SHP77 (cell line): ENCODE measurements at places on chromosomes 3 and 15.

DNA sequence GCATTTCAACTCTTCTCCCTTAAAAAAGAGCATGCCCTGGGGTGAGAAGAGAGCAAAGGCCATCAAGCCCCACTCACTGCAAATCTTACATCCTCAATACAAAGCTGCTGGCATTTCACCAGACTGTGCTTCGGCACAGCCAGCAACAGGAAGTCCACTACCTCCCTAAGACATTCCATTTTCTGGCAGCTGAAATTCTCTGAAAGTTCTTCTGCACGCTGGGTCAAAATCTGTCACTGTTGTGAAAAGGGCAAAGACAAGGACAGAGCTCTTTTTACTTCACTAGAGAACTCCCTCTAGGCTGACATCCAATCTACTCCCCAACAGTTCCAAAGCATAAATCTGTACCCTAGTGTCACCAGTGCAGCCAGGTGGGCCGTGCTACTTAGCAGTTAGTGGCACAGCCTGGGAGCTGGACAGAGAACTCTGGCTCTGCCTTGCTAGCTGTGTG is 6.3 kb downstream of the MTMR10 start:
- DNase-seq = no peak

- DNase-seq = no peak
Observed at GRCh38 chr3:43998836-43999727, 242.6 kb upstream of the TOPAZ1 start.

DNA sequence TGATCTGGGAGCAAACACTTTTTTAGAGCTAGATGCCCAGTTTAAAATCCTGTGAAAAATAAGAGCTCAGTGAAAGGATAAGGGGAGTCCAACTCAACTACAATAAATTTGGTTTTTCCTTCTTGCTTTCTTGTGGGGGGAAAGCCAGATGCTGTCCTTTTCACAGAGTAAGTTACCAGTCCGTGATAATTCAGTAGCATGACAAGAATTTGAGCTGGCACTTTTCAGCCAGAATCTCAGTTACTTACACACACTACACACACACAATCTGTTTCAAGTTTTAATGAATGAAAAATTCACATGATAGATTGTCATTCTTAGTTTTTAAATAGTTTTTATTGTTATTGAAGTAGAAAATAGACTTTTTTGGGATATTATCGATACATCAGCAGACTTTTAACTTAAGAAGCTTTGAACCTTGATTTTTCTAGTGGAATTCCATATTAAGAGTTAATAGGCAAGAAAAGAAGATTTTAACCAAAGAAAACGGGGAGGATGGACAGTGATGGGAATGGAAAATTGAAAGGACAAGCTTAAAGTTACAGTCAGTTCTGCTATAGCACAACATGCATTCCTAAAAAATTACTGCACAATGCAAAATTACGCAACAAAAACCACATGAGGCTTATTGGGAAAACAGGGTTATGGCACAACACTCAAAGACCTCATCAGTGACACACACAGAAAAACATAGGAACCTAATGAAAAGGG is 47.0 kb downstream of the PSMD6 start:
- DNase-seq = no peak

GRCh38 chr3:16350597-16351318 is 85.7 kb downstream of the OXNAD1 start:
- DNase-seq = no peak

GRCh38 chr3:57810471-57811137 is 54.5 kb downstream of the SLMAP start:
- no peak for DNase-seq

DNA sequence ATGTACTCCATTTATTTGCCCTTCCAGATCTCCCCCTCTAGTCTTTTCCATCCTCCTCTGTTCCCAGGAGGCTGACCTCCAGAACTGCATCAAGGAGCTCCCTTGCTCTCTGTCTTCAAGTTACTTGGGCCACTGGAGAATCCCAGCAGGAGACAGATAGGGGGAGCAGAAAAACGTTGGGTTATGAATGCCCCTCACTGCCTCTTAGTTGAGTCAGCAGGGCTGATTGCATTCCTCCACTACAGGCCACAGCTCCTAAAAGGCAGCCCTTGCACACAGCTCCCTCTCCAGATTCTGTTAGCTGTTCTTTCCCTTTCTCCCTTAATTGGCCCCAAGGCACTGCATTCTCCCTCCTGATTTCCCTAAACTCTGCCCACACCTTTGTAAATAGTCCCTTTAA is 12.4 kb upstream of the CEP152 start:
- DNase-seq = no peak

DNA sequence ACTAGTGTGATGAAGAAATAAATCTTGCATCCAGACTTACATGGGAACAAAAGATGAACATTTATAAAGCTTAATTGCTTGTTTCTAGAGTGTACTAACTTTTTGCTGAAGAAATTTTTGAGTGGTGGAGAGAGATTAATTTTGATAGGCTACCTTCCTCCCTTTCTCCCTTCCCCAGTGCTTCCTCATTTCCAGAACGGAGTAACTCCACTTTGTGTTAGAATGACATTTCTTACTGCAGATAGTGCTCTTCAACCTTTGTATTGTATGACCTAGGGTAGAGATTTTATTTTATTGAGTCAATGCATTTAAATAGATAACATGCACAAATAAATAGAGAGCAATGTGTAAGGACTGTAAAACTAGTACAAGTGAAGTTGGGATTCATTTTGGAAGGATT is 1.9 kb downstream of the ATP1B3 start:
- DNase-seq = no peak

DNA sequence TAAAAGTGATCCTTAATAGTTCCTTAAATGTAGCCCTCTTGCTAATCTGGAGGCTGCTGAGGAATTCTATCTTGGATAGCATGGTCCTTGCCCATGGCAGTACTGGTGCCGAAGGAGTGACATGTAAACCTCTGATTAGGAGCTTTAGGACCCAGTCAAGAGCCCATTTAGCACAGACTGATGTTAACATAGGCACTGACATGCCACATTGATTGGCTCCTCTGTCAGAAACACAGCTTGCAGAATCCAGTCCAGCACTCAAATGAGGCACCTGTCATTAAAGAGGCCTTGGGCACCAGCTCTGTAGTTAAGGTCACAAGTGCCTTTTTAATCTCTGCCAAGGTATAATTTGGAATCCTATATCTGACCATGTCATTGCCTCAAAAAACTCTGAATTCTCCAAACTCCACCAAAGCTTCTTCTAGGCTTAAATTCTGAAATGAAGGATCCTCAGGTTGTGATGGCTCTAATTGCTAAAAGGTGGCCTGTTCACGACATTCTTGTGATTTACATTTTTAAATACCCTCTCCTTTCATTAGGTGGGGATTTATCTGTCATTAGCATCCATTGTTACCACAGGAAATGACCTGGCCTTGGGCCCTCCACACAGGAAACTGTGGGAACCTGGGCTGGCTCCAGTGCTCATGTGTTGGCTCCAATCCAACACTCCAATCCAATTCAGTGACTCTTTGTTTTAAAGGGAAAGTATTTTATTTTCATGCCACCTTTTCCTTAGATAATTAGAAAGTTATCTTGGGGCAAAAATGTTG is 57.3 kb upstream of the RNF7 start:
- peak; percentile 22 for DNase-seq

- peak; percentile 78 for DNase-seq
Observed at GRCh38 chr3:178802993-178803693, 266.9 kb downstream of the KCNMB2 start.

GRCh38 chr3:187567661-187568121 is 102.5 kb downstream of the SST start:
- no peak for DNase-seq

GRCh38 chr3:150376001-150376848 is 31.9 kb upstream of the TSC22D2 start:
- no peak for DNase-seq

GRCh38 chr3:179971280-179971679 is 65.5 kb downstream of the PEX5L start:
- DNase-seq = peak; percentile 47

DNA sequence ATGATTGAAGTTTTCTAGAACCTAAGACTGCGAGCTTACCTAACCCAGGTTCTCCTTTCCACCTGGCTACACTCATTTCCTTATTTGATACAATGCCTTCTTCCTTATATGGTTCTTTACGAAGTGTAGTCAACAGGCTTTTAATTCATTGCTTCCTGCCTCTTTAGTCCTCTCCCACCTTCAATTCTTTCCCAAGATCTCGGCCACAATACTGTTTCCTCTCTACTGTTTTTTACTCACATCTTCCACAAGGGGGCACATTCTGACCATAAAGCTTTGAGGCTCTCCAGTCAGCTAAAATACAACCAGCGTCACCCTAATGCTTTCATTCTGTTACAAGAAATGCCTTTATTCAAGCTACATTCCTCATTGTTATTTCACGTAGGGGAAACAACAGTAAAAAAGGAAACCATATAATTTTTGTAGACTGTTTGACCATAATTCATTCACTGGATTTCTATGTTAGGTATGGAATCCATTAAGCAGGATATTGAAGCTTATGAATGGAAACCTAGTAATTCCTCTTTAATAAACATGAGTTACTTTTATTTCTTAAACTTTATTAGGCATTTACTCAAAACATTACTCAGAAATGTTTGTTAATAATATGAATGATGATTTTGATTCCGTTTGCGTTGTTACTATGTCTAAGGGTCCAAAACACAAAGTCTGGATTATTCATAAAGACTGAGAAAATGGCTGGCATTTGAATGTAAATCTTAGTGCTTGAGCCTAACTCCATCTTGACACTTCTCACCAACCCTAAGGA is 29.5 kb upstream of the VEPH1 start:
- peak; percentile 65 for DNase-seq

DNA sequence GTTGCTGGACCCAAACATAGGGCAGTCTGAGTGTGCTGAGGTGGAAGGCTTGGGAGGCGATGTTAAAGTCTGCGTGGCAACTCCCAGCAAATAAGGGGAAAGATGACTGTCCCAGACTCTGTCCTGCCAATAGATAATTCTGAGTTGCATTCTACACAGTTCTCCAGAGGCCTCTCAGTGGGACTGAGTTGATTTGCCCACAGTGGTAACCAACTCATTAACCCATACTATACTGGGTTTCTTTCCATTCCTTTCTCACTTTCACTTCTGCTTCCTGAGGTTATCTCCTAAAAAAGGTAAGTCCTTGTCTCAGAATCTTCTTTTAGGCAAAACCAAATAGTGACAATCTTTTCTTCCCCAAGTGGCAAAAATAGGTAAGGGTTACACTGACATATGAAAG is 549.9 kb upstream of the DPPA4 start:
- no peak for DNase-seq

DNA sequence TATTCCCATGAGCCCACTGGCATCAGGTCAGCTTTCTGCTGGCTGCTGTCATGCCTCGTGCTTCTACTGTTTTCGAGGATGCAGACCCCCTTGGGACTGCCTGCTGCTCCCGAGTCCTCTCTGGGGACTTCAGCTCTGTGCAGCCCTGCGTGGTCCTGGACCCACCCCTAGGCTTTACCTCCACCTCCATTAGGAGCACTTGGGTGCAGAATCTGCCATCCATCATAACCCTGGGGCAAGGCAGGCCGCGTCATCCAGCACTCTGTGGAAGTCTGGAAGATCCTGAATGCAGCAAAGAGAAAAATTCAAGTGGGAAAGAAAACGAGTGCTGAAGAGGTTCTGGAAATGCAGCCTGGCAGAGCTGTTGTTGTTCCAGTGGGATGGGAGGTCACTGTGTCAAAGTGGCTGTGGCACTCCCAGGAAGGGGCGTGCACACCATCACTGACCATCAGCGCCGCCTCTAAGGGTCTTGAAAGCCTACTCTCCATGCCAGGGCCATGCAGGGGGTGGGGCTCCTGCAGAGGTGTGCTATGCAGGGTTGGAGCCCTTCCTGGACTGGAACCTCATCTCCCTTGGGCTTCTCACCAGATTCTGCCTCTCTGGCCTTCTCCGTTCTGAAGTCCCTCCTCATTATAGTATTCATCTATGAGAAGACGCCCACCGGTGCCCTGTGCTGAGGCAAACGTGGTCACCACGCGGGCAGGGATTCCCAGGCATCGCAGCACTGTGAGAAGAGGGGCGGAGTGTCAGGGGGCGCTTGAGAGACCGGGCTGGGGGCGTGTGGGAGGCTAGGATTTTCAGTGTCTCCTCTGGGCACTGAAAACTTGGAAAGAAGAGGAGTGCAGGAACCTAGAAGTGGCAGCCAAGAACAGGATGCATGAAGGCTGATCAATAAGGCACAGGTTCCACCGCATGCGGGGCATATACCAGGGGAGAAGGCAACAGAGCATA is 12.5 kb downstream of the EPB42 start:
- DNase-seq = no peak

DNA sequence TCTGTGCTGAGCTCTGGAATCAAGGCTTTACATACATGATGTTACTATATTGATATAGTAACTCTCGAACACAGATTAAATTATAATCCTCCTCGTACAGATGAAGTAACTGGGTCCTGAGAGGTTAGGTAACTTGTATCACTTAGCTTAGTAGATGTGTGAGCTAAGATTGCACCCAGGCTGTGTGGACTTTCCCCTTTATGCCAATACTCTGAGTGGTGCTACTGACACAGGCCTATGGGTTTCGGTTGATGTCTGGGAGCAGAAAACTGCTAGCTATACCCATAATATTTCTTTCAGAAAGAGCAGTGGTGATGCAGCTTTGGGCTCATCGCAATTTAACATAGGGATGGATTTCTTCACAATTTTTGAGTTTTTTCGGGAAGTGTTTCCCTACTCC is 259.7 kb downstream of the RBMS3 start:
- DNase-seq = no peak

DNA sequence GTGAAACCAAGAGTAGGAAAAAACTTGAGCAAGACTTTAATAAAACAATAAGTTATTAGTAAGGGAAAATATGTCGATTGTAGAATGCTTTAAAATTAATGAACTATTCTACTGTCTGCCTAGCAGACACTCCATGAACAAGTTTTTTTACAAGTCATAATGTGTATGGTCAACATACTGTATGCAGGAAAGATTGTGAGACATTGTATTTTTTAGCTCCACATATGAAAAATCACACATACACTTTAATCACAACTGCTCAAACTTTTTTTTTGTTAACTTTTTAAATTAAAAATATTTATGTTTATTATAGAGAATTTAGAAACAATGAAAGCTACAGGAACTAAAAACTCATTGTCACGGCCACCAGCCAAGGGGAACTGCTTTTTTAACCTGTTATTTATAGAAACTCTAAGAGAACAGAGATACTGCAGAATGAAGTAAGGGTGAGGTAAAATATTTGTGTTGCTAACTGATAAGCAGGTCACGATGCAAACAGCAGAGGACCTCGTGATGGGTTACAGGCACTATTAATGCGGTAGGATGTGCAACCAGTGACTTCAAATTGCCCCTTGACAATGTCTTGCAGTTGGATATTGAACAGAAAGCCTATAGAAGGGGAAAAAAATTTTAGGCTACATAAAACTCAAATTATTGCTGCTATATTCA is 53.0 kb downstream of the THSD4 start:
- no peak for DNase-seq

- no peak for DNase-seq
Observed at GRCh38 chr15:99053380-99054024, 45.9 kb upstream of the PGPEP1L start.

GRCh38 chr15:73598530-73599160 is 34.5 kb downstream of the NPTN start:
- DNase-seq = no peak

DNA sequence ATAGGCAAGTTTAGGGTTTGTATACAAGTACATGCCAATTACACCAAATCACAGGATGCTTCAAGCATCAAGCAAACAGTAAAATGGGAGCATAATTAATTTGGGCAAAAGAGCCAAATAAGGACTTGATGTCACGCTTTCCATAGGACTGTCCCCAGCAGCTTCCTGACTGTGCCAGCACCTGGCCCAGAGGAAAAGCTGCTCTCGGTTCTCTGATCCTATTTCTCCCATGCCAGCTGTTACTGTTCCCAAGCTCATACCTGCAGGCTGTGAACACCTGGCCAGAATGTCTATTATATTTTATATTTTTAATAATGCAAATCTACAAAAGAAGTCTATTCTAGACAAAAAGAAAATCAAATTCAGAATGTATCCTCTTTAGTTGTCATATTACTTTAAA is 12.2 kb downstream of the ZXDC start:
- no peak for DNase-seq
